ENCODE measurements at places on chromosomes 5 and 9. TPM values are rescaled to one million over a fixed set of nuclear protein-coding genes. Genes with fewer than 3 reads are reported as not detected.

Gene SLC1A1
- total RNA-seq = 0.12 TPM

Gene ELAVL2
- total RNA-seq = not detected

Gene FRMD3
- 0.54 TPM for total RNA-seq

Gene PCA3
- total RNA-seq = not detected

Gene CDH6
- total RNA-seq = not detected

Gene HAVCR1
- total RNA-seq = 10.2 TPM

Gene ARID3C
- total RNA-seq = 0.49 TPM

Gene NUTM2G
- not detected for total RNA-seq

Gene NIPAL4
- total RNA-seq = 0.54 TPM

Gene KIAA1191
- 58.1 TPM for total RNA-seq

Gene COL23A1
- total RNA-seq = not detected

Gene CA9
- not detected for total RNA-seq

Gene SPINK6
- total RNA-seq = not detected

Gene AQP7
- total RNA-seq = 0.27 TPM

Gene CCDC183
- total RNA-seq = 0.42 TPM

Gene OTP
- not detected for total RNA-seq

Gene PHAX
- 38.5 TPM for total RNA-seq

Gene SLC46A2
- not detected for total RNA-seq

Gene ROPN1L
- 3.0 TPM for total RNA-seq

Gene NR4A3
- total RNA-seq = 9.8 TPM

Gene PCSK1
- total RNA-seq = not detected

Gene ZNF169
- total RNA-seq = 8.9 TPM

Gene ADAMTS6
- total RNA-seq = 1.1 TPM

Gene DRD1
- total RNA-seq = not detected

Gene SV2C
- 0.07 TPM for total RNA-seq

Gene OBP2B
- not detected for total RNA-seq

Gene TSSK1B
- not detected for total RNA-seq

Gene C9orf40
- 12.7 TPM for total RNA-seq

Gene INSL6
- not detected for total RNA-seq

Gene TEK
- total RNA-seq = not detected

Data from T-helper 1 cell treated with Interleukin-12 subunit alpha and Interleukin-12 subunit beta and Interleukin-4 antibody, amounts not matched to agents 30 ng/mL and 1 ng/mL, for 36 hours (primary cell).